ENCODE measurements at places on chromosomes 1 and 21.

DNA sequence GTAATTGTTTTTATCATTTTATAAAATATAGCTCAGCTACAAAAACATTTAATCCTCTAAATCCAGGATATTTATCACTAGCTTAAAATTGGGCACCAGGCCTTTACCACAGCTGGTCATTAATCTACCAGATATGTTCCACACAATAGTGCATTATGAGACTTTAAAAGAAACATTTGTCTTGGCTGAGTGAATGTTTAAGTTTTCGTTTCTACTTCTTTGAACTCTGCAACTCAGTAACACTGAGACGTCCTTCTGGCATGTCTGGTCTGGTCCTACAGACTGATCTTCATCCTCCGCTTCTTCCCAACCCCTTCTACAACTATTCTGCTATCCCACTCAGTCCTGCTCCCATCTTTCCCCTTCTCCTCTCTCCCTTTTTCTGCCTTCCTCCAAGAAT lies 296.2 kb downstream of the NEGR1 start:
- no peak for DNase-seq

GRCh38 chr1:101194746-101195145 lies 42.1 kb upstream of the S1PR1 start:
- DNase-seq, result no peak

GRCh38 chr1:67256291-67257172 lies 51.1 kb upstream of the IL12RB2 start:
- DNase-seq, result no peak

DNA sequence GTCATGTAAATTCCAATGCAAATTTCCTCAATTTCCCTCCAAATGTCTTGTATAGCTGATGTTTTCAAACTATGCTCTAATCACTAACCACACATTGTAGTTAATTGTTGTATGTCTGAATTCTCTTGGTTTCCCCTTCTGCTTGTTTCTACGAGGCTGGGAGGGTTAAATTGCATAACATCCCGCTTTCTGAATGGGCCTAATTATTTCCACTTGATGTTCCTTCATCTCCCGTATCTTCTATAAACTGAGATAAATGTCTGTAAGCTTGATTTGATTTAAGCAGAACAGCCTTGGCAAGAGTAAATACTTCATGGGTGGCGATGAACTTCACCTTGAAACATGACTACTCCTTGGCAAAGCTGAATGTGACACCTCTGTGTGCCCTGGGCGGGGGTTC lies 72.2 kb downstream of the SERINC2 start:
- DNase-seq, result no peak

GRCh38 chr1:85427331-85427730 lies 37.6 kb downstream of the DDAH1 start:
- DNase-seq, result no peak

GRCh38 chr1:156684227-156684782 lies 7.1 kb upstream of the NES start:
- no peak for DNase-seq

- no peak for DNase-seq
These were observed 10.1 kb downstream of the MFAP2 start for GRCh38 chr1:16970132-16970910.

DNA sequence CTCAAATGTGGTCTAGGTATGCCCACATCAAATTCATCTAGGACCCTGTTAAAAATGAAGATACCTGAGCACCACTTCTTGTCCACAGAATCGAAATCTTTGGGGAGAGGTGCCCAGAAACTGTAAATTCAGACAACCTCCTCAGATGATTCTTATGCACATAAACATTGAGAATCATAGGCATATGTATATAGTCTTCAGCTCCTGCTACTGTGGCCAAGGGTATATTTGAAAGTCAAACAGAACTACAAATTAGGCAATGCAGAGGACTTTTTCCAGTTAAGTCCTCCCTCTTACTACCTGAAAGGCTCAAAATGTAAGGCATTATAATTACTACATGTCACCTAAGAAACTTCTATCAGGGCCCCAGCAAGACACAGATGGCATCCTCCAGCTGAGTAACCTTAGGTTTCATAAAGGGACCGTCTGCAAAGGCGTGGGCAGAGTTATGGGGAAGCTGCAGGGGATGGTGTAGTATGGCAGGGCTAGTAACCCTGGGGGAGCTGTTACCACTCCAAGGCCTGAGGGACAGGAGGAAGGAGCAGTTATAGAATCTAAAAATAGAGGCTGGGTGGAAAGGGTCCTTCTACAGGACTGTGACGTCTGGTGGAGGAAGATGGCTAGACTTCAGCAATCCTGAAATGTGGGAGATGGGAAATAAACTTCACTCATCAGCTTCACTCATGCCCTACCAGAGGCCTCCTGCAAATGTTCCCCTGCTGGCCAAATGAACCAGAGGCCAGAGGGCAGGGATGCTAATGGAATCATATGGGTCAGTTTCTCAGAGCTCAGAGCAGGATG lies 46.3 kb downstream of the DAB1 start:
- no peak for DNase-seq

- no peak for DNase-seq
These were observed 11.8 kb downstream of the LY9 start for GRCh38 chr1:160807738-160808137.

- DNase-seq, result no peak
These were observed 9.4 kb downstream of the FAM229A start for GRCh38 chr1:32352831-32353383.

GRCh38 chr1:110106013-110106941 lies 6.0 kb upstream of the UBL4B start:
- DNase-seq, result no peak

DNA sequence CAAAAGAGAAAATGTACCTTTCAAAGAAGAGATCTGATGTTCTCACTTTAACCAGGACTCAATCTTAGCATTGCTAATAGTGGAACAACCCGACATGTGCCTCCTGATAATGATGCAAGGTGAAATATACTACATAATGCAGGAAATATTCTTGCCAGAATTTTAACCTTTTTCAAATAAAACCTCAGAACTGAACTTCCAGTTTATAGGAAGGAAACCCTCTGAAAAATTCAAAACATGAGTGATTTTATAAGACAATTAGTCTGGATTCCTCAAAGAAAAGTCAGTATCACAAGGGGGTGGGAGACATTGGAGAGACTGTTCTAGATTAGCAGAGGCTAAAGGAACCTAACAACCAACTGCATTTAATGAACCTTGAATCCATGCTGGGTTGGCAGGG lies 18.1 kb downstream of the AHCYL1 start:
- no peak for DNase-seq

DNA sequence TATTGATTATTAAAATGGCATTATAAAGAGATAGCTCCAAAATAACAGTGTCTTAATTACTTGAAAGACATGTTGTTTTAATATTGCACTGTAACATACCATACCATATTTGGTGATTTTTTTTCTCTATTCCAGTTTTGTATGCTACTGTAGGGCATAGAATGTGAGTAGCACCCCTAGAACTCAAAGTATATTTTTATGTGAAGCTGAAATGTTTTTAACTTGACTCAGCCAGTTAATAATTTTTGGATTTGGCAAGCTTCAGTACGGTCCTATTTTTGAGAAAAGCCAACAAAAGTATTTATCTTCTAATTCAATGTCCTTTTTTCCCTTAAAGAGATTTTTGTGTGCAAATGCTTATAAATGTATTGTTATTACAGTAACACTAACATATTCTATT lies 593.8 kb downstream of the USP25 start:
- DNase-seq, result no peak

- DNase-seq, result no peak
These were observed 92.3 kb upstream of the IVNS1ABP start for GRCh38 chr1:185409345-185409744.

DNA sequence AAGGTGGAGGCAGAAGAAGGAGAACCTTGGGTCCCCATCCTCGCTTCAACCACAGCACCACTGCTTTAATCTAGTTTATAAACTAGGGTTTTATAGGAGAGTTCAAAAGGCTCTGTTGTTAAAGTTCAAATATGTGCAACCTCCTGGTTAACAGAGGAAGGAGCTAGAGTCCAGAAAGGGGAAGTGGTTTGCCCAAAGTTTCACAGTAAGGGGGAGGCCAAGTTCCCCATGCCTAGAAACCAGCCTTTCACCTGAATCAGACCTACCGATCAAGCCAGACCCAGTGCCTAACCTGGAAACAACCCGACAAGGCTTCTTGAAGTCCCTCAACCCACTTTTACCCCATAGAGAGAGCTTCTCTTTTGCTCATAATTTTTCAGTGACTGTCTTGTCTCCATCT lies 106.5 kb downstream of the PLPP3 start:
- no peak for DNase-seq

- DNase-seq, result no peak
These were observed 19.5 kb downstream of the TSPAN2 start for GRCh38 chr1:115069659-115070308.

DNA sequence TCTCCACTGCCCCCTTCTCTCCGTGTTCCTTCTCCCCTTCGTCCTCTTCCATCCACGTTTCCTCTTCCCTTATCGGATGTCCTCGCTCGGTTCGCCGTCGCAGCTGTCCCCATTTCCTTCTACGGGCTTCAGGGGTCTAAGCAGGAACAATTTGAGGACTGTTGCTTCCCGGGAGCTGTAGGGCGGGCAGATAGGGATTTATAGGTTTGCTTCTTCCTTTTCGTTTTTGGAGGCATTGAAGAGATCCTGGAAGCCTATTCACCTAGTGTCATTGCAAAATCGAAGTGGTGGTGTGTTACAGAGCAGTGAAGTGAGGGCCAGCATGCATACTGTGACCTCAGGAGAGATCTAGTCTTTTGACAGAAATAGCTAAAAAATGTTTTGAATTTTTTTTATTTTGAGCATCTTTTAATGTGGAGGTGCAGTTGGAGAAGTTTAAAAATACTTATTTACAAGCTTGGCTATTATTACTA lies 897 bp downstream of the ZYG11B start:
- no peak for DNase-seq

DNA sequence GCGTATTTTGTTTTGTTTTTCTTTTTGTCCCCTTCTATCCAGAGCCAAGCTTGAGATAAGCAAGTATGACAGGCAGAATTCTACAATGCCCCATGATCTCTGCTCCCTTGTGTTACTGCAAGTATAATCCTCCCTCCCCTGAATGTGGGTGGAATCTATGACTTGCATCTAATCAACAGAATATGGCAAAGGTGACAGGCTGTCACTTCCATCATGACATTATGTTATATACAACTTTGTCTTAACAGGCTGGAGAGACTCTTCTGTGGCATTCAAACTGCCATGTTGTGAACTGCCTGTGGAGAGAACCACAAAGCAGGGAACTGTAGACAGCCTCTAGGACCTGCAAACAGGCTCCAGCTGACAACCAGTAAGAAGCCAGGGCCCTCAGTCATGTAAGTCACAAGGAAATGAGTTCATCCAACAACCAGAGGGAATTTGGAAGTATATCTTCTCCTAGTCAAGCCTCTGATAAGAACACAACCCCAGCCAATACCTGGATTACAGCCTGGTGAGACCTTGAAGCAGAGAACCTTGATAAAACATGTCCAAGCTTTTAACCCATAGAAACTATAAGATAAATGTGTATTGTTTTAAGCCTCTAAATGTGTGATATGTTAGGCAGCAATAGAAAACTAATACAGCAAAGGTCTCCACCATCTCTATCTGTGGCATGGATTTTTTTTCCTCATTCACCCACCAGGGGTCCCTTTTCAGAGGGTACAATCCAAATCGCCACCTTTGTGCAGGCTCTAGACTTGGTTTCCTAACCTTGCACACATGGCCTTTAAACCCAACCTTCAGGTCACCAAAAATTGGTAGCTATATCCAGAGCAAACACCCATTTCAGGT lies 5.7 kb upstream of the C1orf162 start:
- DNase-seq, result no peak

GRCh38 chr1:18932387-18932786 lies 24.1 kb downstream of the IFFO2 start:
- DNase-seq, result no peak

GRCh38 chr1:95384567-95384966 lies 150.6 kb downstream of the RWDD3 start:
- DNase-seq, result no peak

GRCh38 chr1:28329395-28330153 lies 734 bp downstream of the MED18 start:
- DNase-seq, result peak; percentile 25

DNA sequence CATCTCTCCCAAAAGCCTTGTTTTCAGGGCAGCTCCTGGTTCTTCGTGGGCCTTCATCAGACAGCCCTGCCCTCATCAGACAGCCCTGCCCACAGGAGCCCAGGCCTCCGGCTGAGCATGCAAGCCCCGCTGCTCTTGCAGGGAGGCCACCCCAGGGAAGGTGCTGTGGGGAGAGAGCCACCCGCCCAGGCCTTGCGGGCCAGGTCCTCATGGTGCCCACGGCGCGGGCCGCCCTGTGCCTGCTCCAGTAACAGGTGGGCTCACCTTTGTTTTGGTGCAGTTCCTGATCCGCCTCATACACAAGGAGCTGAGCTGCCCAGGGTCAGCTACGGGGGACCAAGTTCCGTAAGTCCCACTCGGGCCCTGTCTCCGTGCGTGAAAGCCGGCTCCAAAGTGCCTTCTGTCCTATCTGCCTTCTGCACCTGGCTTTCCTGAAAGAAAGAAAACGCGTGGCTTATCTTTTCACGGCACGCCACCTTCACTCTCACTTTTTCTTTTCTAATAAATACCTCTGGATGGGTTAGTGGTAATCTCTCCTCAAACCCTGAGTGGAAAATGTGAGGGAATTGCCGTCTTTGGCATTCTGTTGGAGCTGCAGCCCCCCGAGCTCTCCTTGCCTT lies 65.9 kb downstream of the SLC37A1 start:
- DNase-seq, result no peak

DNA sequence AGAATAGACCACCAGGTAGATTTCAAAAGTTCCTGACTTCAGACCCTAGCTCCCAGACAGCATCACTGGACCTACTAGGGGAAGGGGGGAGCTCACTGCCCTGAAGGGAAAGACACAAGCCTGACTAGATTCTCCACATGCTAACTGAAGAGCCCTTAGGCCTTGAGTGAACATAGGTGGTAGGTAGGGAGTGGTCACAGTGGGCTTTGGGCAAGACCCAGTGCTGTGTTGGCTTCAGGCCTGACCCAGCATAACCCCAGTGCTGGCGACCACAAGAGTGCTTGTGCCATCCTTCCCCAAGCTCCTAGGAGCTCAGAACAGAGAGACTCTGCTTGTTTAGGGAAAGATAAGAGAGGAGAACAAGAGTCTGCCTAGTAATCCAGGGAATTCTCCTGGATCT lies 51.1 kb upstream of the ACADM start:
- DNase-seq, result no peak

DNA sequence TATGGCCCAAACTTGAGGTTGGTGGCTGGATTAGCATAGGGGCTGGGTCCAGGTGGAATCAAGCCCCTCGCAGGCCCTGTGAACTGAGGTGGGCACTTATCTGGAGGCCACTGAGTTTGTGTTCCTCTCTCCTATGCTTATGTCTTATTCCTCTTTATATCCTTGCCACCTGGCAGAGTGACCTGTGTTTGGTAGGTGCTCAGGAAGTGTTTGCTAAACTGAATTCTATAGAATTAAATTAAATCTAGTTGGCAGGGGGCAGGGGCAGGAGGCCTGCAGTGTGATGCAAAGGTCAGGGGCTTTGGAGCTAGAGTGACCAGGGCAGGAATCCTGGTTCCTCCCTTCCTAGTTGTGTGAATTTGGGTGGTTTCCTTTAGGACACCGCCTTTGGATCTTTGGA lies 1.1 kb upstream of the TMEM9 start:
- DNase-seq, result no peak
